ENCODE measurements at places on chromosomes 4 and X. TPM values are rescaled to one million over a fixed set of nuclear protein-coding genes. Genes with fewer than 3 reads are reported as not detected.

Gene PIM2
- total RNA-seq: 8.4 TPM

Gene HMX1
- 0.10 TPM for total RNA-seq

Gene CFAP47
- not detected for total RNA-seq

Gene FRG2
- not detected for total RNA-seq

Gene ASB12
- total RNA-seq: not detected

Gene CTAG1A
- total RNA-seq: not detected

Gene MAGEA1
- 0.12 TPM for total RNA-seq

Gene SMIM43
- 0.23 TPM for total RNA-seq

Gene CRLF2
- total RNA-seq: 1.1 TPM

Gene ZAR1
- total RNA-seq: 0.08 TPM

Gene RHOXF1
- not detected for total RNA-seq

Gene AMBN
- total RNA-seq: not detected

Gene PHOX2B
- total RNA-seq: not detected

Gene GLRA3
- total RNA-seq: not detected

Gene RTL9
- total RNA-seq: 0.16 TPM

Gene TECRL
- total RNA-seq: not detected

Gene ADH5
- total RNA-seq: 106 TPM

Gene JAKMIP1
- not detected for total RNA-seq

Gene EGF
- total RNA-seq: 0.41 TPM

Gene CLNK
- not detected for total RNA-seq

Gene GPR143
- total RNA-seq: 0.21 TPM

Gene SYTL5
- total RNA-seq: 0.26 TPM

Gene WAS
- 0.52 TPM for total RNA-seq

Data from A549 treated with AZD2906 at 1 μM for 4 hours (cell line).